ENCODE measurements at places on chromosomes 16 and 17.

DNA sequence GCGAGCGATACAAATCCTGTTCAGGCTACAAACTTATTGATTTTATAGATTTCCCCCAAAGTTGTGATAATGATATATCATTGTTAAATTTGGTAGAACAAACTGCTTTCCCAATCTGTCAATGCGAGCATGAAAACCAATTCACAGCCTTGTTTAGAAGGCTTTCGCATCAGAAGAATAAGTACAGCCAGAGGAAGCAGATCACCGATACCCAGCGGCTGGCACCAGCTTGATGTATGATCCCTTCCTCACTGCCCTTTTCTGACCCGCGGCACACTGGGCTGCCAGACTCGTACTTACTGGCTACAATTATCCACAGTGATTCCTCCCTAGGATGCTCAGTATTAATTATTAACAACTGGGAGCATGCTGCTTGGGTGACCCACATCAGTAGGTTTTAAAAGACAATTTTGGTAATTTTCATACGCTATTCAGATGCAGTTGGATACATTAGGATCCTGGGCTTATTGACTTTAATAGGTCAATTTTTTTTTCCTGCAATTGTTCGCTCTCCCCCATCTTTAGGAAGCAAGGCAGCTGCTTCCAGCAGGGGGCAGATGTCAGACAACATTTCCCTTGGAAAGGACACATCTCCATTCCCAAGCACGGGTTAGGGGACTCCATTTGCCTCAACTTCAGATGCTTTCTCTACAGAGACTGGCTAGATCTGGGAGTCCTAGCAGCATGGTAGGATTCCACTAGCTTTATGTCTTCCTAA is 582.7 kb upstream of the PSMD7 start:
- DNase-seq, result no peak

- DNase-seq, result no peak
Measured at GRCh38 chr16:19185510-19185851, 17.4 kb downstream of the SYT17 start.

DNA sequence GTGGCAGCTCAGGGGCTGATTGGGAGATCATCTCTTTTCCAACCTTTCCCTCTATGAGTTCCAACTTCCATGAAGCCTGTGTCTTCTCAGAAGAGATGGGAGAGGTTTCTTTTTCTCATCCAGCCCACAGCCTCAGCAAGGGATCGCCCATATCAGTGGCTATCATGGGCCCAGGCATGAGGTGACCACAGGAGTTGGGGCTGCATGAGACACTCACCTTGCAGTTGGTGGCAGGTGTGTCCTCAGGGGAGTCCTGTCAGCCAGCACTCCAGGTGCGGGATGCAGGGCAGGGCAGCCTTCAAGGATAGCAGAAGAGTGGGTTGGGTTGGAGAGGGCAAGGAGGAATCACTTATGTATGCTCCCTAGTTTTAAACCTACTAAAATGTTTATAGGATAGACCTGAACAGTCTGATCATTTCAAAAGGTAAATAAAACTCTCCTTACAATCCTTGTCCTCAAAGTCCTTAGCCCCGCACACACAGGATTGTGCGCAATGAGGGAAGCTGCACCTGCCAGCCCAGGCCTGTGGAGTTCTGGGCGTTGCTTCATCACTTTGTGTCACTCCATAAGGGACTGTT is 811.1 kb downstream of the KCNJ18 start:
- no peak for DNase-seq

DNA sequence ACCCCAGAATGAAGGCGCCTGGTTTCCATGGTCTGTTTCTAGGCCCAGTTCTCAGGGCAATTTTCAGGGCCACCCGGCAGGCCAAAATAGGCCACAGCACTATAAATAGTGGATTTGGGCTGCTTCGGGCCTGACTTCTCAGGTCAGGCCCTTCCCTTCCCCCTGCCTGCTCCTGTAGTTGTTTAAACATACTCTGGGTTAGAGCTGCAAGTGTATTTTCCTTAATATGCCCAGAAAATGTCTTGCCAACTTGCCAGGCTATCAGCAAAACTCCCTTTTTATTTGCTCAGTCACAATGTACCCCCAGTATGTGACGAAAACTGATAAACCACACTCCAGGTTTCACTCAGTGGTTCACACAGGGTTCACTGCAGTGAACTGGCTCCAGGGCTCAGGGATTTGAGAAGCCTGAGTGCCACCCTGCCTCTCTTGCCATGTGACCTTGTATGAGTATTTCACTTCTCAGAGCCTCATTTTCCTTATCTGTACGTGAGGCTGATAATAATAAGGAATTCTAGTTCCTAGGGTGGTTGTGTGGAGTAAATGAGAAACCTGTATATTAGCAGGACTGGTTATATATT is 76.5 kb downstream of the GPRC5B start:
- no peak for DNase-seq

- DNase-seq, result no peak
Measured at GRCh38 chr17:42673885-42674754, 2.7 kb downstream of the PLEKHH3 start.

GRCh38 chr17:4582101-4582501 is 2.2 kb upstream of the SMTNL2 start:
- DNase-seq, result no peak

DNA sequence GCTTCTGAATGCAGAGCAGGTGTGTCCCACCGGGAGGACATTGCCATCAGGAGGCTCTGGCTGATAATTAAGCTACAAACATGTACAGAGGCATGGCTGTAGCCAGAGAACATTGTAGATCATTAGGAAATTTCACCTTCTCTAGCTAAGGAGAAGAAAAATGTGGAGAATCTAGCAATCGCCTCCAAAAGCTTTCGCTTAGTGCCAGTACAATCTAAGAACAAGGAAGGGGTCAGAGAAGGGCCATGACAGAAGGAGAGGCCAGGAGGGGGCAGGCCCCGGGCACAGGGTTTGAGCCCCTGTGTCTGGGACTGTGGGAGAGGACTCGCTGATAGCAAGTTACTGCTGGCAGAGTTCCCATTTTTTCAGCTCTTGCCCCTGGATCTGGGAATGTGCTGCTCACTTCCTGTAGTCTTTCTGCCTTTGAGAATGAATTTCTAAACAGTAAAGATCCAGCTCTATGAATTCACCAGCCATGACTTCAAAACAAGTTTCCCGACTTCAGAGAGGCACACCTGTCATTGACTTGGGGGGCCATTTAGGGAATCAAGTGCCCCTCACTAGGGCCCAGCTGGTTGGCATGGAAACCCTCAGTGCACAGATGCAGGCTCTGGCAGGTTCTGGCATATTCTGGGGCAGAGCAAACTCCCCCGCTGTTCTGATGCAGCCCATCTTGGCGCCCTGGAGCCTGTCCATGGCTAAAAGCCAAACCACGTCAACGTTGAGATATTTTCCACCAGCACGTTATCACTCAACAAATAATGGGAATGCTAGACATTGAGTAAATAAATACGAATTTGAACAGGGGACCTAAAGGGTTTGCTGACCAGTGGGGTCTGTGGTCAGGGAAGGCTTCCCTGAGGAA is 59.5 kb upstream of the CACNG4 start:
- no peak for DNase-seq

DNA sequence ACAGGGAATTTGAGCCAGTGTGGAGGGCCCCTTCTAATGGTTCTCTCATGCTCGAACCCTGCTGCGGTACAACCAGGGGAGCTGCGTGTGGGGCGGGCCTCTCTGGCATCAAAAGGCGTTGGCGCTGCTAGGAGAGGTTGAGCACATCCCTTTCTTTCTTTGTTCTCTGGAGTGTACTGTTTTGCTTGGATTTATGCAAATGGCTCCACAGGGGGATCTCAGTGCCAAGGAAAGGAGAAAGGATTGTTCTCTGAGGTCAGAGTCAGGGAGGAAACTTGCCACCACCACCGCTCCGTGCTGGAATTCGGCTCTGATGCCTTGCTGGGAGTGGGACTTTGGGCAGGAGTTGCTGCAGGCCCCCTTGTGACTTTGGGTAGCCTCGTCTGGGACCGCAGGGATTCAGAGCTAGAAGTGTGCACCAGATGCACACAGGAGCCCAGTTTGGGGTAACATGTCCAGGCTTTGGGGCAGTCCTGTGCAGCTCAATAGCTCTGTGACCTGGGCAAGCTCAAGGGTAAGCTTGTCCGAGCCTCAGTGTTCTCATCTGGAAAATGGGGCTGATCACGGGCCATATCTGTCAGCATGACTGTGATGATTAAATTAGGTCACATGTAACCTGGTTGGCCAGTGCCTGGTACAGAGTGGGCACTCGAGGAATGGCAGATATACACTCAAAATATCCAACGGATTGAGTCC is 353.0 kb upstream of the EEF2KMT start:
- DNase-seq, result no peak

- no peak for DNase-seq
Measured at GRCh38 chr17:8046929-8047768, 8.3 kb downstream of the ALOX15B start.

- DNase-seq, result no peak
Measured at GRCh38 chr16:89864527-89864820, 8.9 kb upstream of the TCF25 start.

GRCh38 chr17:33451221-33451620 is 158.1 kb upstream of the ASIC2 start:
- no peak for DNase-seq

DNA sequence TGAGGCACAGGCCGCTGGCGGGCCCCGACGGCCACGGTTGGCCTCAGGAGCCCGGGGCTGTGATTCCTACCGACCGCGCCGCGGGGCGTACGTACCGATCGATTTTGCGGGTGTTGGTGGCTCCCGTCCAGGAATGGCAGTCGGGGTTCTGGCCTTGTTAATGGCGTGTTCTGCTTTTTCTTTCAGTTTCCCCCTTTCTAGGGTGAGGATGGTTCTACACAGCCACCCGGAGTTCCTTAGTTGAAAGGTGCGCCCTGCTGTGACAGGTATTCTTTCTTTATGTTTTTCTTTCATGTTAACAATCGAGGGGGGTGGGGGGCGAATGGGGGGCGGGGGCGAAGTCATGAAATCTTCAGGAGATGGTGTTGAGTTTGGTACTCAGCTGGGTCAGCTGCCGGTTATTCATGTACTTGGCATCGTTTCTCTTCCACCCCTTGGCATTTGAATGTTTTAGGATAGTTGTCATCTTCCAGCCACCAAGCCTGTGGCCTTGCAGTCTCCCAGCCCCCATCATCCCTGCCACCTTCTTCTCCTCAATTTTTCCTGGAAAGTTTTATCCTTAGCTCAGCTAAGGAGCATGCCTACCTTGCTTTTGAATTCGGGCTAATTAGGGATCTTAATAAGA is 802 bp downstream of the CYLD start:
- no peak for DNase-seq

DNA sequence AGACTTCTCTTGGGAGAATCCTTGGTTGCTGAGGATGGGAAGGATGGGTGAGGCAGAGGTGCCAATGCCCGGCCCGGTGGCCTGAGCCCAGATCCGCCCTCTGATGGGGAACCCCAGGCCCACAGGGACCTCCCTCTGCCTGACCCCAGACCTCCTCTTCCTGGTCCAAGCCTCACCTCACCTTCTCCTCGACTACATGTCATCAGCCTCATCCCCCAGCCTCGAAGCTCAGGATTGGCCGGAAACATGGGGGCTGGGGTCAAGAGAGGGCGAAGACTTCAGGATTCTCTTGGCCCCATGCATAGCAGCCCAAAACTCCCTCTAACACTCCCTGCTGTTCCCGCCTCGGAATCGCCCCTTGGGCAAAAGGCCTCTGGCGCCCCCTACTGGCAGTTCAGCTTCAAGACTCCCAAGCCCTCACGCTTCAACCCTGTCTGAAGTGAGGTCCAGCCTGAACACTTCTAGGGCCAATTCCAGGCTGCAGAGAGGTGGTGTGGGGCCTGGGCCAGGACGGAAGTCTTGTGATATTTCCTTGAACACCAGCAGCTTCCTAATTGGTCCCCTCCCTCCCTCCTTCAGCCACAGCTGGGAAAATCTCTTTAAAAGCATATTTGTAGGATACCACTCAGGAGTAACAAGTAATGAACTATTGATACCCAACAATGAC is 47.2 kb downstream of the ARHGAP27 start:
- no peak for DNase-seq

GRCh38 chr17:61878984-61879612 is 15.8 kb upstream of the BRIP1 start:
- DNase-seq, result no peak

GRCh38 chr17:31311526-31311925 is 2.3 kb downstream of the EVI2B start:
- no peak for DNase-seq

GRCh38 chr17:58436805-58437239 is 19.5 kb upstream of the RNF43 start:
- DNase-seq, result no peak

DNA sequence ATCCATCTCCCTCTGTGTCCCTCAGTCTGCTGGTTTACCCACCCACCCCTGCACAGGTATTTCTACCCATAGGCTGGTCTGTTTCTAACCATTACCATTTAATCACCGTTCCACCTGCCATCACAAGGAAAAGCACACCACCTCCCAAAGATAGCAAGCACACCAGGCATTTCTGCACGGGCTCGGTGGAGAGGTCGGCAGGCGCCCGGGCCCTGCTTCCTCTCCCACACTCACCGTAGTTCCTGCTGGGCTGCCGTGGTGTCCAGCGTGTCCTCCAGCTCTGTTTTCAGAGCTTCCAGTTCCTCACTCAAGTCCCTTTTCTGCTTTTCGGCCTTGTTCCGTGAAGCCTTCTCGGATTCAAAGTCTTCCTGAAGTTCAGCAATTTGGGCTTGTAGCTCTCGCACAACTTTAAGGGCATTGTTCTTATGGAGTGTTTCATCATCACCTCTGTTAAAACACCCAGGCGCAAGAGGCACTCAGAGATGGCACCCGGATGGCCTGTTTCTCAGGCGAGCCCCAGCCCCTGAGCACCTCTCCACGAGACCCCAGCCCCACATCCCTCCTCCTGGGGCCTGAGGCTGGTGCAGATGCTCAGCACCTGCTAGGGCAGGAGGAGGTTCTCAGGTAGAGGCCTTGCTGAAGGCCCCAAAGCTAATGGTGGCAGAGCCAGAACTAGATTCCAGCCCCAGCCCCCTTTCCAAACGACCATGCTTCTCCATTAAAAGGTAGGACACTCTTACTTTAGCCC is 69.0 kb downstream of the NDEL1 start:
- DNase-seq, result no peak

DNA sequence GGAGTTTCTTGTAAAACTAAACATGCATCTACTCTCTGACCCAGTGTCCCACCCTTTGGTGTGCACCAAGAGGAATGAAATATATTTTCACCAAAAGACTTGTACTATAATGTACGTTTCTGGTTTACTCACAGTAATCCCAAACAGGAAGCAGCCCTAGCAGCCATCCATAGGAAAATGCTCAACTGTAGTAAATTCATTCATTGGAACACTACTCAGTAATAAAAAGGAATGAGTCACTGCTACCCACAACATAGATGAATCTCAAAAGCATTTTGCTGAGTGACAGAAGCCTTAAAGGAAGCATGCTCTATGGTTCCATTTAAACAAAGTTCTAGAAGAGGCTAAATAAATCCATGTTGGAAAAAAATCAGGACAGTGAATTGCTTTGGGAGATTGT is 37.6 kb upstream of the DHRS7B start:
- no peak for DNase-seq

- DNase-seq, result no peak
Measured at GRCh38 chr16:79154086-79154485, 446.5 kb downstream of the MAF start.

DNA sequence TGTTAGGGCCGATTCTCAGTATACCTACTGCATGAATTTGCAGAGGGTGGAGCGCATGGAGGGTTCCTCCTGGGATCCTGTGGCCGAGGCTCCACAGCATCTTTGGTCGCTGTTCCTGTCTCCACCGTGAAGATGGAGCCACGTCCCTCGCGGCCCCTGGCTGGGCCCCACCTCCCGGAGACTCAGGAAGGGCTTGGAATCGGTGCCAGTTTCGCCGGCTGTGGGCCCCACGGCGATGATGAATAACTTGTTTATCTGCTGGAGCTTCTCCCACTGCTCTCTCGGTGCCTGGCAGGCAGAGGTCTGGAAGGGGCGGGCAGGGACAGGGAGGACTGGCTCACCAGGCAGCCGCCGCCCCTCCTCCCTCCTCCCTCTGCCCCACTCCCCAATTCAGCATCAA is 8.1 kb downstream of the SLC5A11 start:
- DNase-seq, result no peak
